ENCODE measurements at places on chromosomes 1 and 21. TPM values are rescaled to one million over a fixed set of nuclear protein-coding genes. Genes with fewer than 3 reads are reported as not detected.

PADI4 gene
- total RNA-seq, result 0.16 TPM

HSPA6 gene
- 2.5 TPM for total RNA-seq

SH3D21 gene
- total RNA-seq, result 12.8 TPM

ST6GALNAC5 gene
- total RNA-seq, result 11.1 TPM

CTPS1 gene
- 66.1 TPM for total RNA-seq

SPRR3 gene
- not detected for total RNA-seq

SPRR1B gene
- total RNA-seq, result not detected

DPT gene
- 6.9 TPM for total RNA-seq

ARMH1 gene
- total RNA-seq, result 29.7 TPM

HAO2 gene
- not detected for total RNA-seq

CELSR2 gene
- 140 TPM for total RNA-seq

OR10X1 gene
- not detected for total RNA-seq

NGF gene
- total RNA-seq, result 1.4 TPM

VANGL1 gene
- 8.6 TPM for total RNA-seq

VANGL2 gene
- total RNA-seq, result 3.8 TPM

STUM gene
- 2.5 TPM for total RNA-seq

MYOG gene
- 0.47 TPM for total RNA-seq

FOXO6 gene
- 4.5 TPM for total RNA-seq

JAM2 gene
- total RNA-seq, result 91.1 TPM

COL18A1 gene
- 165 TPM for total RNA-seq

LSS gene
- 126 TPM for total RNA-seq

HES4 gene
- total RNA-seq, result 26.4 TPM

RSPH1 gene
- 20.8 TPM for total RNA-seq

PIK3R3 gene
- 46.1 TPM for total RNA-seq

SLFNL1 gene
- total RNA-seq, result 96.8 TPM

CGN gene
- total RNA-seq, result 31.6 TPM

LIN28A gene
- total RNA-seq, result 3.9 TPM

TFB2M gene
- 19.8 TPM for total RNA-seq

PTPRC gene
- 9.7 TPM for total RNA-seq

SDHC gene
- total RNA-seq, result 55.3 TPM

ALG14 gene
- 5.3 TPM for total RNA-seq

KCNA2 gene
- total RNA-seq, result 6.1 TPM
